ENCODE measurements at places on chromosomes 1 and 21.

DNA sequence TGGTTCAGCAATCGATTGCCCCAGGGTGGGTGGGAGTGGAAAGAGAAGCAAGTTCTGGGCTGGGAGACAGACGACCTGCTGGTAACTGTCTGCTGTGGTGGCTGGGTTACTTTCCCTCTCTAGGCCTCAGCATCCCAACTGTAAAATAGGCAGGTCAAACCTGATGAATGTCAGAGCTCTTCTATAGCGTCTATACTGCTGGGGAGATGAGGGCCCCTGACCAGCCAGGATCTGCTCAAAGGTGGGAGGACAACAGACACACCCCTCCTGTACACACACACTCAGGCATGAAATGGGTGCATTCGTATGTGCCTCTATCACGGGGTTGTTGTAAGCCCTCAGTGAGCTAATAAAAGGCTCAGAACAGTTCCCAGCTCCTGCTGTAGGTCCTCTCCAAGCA lies 12.7 kb upstream of the EPHB2 start:
- no peak for DNase-seq

DNA sequence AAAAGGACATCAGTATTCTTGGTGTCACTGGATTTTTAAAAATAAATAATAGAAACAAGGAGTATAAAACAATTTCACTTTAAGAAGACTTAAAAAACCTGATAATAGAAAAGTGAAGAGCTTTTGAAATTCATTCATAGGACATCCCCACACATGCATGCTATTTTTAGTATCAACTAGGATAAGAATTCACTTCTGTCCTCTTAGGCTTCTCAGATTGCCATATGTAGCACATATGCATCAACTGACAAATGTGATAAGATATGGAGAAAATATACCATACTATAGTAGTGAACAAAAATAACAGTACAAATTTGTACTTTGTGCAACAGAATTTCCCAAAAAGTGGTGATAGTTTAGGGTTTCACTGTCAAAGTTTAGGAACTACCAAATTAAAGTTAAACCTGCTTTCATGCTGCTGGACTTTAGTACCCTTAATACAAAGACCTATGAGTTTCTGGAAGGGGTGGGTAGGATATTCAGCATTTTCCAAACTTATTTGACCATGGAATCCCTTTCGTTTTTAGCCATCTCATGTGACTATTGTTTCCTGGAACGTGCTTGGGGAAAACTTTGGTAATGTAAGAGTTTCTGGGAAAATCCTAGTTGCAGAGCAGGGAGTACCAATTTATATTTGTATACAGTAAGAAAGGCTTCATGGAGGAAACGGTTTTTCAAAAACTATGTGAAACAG lies 19.8 kb downstream of the RPRD2 start:
- DNase-seq, result no peak

- no peak for DNase-seq
These were observed 104.8 kb downstream of the OMA1 start for GRCh38 chr1:58441699-58442098.

GRCh38 chr1:76541618-76542017 lies 325.7 kb upstream of the ST6GALNAC5 start:
- no peak for DNase-seq
